ENCODE measurements at places on chromosomes 16 and 17.

DNA sequence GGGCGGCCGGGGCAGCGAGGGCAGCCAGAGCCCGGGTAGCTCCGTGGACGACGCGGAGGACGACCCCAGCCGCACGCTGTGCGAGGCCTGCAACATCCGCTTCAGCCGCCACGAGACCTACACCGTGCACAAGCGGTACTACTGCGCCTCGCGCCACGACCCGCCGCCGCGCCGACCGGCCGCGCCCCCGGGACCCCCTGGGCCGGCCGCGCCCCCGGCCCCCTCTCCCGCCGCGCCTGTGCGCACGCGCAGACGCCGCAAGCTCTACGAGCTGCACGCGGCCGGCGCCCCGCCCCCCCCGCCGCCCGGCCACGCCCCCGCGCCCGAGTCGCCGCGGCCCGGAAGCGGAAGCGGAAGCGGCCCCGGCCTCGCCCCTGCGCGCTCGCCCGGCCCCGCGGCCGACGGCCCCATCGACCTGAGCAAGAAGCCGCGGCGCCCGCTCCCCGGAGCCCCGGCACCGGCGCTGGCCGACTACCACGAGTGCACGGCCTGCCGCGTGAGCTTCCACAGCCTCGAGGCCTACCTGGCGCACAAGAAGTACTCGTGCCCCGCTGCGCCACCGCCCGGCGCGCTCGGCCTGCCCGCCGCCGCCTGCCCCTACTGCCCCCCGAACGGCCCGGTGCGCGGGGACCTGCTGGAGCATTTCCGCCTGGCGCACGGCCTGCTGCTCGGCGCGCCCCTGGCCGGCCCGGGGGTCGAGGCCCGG is 36.1 kb upstream of the ZC3H18 start:
- peak; percentile 37 for DNase-seq

DNA sequence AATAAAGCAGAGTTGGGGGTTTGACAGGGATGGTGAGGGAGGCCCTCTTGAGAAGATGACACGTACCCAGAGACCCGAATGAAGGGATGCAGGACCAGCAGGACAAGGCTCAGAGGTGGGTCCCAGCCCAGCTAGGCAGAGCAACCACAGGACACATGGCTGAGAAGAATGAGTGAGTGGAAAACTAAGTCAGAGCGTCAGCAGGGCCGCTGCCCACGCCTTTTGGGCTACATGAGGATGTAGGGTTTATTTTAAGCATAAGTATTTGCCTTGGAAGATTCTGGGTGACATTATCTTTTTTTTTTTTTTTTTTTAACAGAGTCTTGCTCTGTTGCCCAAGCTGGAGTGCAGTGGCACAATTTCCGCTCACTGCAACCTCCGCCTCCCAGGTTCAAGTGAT is 176.0 kb downstream of the TMEM132E start:
- DNase-seq = no peak

DNA sequence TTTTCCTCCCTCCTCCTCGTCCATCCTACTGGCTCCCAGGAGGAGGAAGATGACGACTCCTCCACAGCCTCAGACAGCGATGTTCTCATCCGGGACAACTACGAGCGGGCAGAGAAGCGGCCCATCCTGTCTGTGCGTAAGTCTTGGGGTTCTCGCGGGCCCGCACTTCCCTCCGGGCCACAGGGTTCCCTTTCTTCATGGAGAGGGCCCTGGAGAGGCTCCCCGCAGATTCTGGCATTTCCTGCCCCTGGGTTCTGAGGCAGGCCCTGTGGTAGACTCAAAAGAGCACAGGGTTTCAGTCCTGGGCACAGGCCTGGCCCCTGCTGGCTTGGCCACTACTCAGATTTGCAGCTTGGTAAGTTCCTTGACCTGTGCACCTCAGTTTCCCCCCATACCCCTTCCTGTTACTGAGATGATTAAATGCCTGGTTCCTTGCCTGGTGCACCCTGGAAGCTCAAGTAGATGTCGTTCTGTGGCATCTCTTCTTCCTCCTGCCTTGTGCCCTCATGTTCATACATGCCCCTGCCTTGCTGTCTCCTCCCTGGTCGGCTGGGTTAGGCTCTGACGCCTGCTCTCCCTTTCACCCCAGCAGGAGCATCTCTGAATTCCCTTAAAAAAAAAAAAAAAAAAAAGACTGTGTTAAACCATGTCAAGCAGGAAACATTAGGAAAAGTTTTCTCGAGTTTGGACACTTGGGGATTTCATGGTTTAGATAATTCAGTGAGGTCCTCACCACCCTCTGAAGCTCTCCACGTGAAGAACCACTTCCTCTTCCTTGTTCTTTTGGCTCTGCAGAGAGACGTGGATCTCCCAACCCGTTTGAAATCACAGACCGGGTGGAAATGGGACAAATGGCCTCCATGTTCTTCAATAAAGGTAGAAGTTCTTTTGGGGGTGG is 14.3 kb upstream of the NAT9 start:
- no peak for DNase-seq

GRCh38 chr17:77698903-77699623 is 259.4 kb upstream of the TNRC6C start:
- DNase-seq = peak; percentile 25

- no peak for DNase-seq
Observed at GRCh38 chr17:80111702-80112470, 10.5 kb downstream of the GAA start.

GRCh38 chr17:14032234-14032633 is 37.1 kb upstream of the COX10 start:
- DNase-seq = no peak

- no peak for DNase-seq
Observed at GRCh38 chr17:41739661-41740352, 5.4 kb upstream of the HAP1 start.

DNA sequence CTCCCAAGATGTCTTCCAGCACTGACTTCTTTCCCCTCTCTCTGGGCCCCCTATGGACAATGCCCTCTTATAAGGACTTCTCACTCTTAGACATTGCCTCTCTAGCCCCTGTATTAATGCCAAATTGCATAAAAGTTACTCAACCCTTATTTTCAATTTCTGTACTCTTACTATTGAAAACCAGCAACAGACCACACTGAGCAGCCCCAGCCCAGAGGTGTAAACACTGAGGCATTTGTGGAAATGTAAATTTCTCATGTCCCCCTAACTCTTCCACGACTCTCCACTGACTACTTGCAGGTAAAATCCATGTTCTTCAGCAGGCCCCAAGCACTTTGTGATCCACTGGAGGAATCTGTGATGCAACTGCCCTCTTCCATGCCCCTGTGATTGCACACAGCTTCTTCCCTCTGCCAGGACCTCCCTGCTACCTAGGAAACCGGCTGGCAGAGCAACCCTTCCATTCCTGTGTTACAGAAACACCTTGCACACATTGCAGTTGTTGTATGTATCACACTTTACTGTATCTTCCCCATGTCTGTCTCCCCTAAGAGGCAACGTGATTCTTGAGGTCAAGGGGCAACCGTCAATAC is 4.4 kb downstream of the N4BP1 start:
- DNase-seq = no peak

- no peak for DNase-seq
Observed at GRCh38 chr16:86377251-86378022, 132.9 kb upstream of the FOXF1 start.

- no peak for DNase-seq
Observed at GRCh38 chr17:3049705-3050295, 13.6 kb downstream of the OR1D5 start.

- DNase-seq = no peak
Observed at GRCh38 chr16:51924744-51925143, 622.2 kb downstream of the TOX3 start.

- no peak for DNase-seq
Observed at GRCh38 chr17:81741594-81742452, 29.7 kb downstream of the SLC25A10 start.

DNA sequence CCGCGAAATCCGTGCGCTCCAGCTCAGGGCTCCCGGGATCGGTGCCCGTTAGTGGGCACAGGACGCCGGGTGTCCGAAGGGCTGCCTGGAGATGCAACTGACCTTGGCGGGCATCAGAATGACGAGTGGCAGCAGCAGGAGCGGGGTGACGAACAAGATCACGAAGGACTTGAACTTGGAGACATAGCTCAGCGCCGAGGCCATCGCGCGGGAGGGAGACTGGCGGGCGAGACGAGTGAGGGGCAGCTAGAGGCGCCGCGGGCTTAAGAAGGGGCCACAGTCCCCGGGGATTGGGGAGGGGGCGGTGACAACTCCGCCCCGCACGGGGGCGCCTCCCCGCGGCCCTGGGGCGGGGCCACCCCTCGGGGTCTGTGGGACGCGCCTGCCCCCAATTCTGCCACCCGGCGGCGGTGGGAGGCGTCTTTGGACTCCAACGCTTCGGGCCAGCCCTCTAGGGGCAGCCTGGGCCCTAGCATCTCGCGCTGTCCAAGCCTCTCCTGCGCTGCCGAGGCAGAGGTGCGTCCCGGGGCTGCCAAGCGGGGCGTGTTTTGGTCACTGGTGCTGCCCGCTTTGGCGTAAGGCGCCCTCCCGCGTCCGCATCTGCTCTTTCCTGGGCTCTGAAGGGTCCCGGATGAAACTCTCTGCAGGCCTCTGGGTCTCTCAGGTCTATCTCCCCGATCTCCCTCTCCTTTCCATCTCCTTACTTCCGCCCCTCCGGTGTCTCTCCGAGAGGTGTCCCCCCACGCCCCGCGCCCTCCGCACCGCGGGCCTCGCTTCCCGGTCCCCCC is at the start of gene SLC13A5:
SLC13A5 (minus strand) TSS at position 240 of the 788 bp plus-strand sequence; CDS start at position 204, 36 bp downstream.
- DNase-seq = no peak

GRCh38 chr17:79003661-79004411 is 5.7 kb downstream of the CANT1 start:
- no peak for DNase-seq

GRCh38 chr16:63982110-63982509 is 1139.8 kb downstream of the CDH11 start:
- no peak for DNase-seq

DNA sequence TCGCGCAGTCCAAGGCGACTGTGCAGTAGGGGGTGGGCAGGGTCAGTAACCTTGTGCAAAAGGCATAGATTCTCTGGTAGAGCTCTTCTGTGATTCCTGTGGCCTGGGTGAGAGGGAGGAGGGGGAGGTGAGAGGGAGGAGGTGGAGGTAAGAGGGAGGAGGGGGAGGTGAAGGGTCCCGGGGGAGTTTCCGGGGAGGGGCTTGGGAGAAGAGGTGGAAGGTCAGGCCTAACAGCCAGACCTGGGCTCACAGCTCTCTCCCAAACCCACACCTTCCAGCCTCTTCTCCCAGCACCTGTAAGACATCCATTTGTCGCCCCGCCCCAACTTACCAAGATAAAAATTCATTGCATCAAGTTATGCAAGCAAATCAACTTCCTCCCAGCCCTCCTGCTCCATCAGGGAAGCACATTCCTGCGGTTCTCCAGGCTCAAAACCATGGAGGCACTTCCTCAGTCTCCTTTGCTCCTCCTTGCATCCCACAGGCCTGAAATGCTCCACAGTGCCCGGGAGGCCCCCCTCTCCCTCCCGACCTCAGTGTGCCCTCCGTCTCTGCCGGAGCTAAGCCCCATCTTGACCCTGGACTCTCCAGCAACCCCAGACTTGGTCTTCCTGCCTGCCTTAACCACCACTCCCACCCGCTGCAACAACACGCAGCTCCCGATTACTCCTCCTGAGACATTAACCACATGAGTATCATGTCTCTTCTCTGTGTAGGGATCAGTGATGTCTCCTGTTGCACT is 30.5 kb downstream of the PIK3R6 start:
- DNase-seq = no peak

- no peak for DNase-seq
Observed at GRCh38 chr16:3054965-3055733, 8.8 kb downstream of the MMP25 start.

DNA sequence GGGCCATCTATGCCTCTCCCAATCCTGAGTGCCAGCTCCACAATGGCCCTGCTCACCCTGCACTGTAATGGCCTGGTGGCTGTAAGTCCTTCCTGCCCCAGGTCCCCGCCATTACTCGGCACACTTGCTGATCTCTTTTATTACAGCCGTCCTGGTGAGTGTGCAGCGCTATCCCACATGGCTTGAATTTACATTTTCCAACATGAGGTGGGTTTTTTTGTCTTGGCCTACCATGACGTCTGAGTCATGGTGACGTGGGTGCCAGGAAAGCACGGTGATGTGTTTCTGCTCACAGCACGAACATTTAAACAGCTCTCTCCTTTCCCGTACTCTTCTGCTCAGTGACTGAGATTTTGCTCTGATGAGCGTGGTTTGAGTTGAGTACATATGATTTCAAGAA is 55.2 kb upstream of the FOXF1 start:
- no peak for DNase-seq

DNA sequence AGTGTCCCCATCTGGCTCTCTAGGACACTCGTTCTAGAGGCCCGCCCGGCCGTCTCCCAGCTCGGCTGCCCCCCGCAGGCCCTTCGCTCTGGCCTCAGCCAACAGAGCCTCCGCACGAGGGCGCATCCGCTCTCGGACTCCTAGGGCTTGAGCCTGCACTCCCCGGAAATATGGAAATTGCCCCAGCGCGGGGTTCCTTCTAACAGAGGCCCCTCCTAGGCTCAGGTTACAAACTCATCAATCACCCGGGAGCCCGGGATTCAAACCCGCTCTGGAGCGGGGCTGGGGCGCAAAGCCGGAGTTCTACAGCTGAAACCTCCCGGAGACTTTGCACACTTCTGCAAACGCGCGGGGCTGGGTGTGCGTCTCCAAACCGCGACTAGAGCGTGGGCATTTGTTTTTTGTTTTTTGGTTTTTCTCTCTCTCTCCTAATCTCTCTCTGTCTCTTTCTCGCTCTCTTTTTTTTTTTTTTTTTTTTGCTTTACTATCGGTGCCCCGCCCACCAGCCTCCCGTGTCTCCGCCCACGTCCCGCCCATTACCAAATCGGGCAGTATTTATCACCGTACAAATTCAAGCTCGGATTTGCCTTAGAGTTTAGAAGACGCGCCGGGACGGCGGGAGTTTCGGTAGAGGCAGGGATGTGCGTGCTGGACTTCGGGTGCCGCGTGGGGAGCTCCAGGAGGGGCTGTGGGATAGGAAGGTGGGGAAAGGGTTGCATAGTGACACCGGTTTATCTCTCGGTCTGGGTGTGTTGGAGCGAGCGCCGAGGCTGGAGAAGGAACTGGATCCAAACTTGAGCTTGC is 2.4 kb upstream of the FOXL1 start:
- no peak for DNase-seq

GRCh38 chr16:57761957-57762356 is 26.4 kb downstream of the KATNB1 start:
- no peak for DNase-seq

- no peak for DNase-seq
Observed at GRCh38 chr17:8875957-8876356, 8.5 kb upstream of the PIK3R6 start.

- peak; percentile 78 for DNase-seq
Observed at GRCh38 chr16:4801962-4802658, at the start of gene ROGDI. Gene ROGDI (minus strand): TSS chr16:4802633. CDS start chr16:4802571, 62 bp downstream.
